ENCODE measurements at places on chromosomes 7 and 10.

- DNase-seq: no peak
Observed at GRCh38 chr10:90484518-90484917, 373.3 kb downstream of the HTR7 start.

GRCh38 chr7:81487516-81487915 is 282.3 kb downstream of the HGF start:
- no peak for DNase-seq

- no peak for DNase-seq
Observed at GRCh38 chr10:22681301-22681700, 33.1 kb downstream of the PIP4K2A start.

- DNase-seq: no peak
Observed at GRCh38 chr7:135833642-135834041, 85.0 kb upstream of the FAM180A start.

DNA sequence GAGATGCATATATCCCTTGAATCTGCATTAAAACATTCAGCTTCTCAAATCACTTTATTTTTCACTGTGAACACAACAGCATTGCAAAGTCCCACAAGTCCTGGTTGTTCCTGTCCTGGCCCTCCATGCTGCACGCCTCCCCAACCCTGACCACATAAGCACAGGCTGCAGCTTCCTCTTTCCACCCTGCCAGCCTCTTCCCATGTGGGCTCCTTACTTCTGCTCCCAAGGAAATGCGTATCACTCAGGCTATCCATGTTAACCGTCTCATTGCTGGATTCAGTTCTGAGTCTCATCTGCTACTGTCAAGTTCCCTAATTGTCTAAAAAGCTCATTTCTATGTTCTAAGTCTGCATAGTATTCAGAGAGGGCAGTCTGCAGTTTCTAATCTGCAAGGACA is 89.7 kb upstream of the ZPBP start:
- no peak for DNase-seq

DNA sequence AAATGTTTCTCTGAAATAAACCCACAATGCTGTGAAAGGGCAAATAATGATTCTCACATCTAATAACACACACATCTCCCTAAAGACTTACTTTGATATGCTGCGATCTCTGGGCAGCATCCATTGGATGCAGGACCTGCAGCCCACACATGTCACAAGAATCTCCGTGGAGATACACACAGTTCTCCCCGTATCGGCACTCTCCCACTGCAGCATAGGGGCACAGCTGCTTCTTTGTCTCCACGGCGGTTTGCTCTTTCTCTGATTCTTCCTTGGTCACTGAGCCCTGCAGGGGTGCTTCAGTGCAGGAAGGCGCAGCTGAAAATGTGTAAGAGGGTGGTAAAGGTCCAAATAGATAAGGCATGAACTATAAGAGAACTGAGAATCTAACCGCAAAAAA is 20.4 kb downstream of the MKRN1 start:
- no peak for DNase-seq

GRCh38 chr10:97210543-97210960 is 24.8 kb upstream of the SLIT1 start:
- peak; percentile 62 for DNase-seq

- DNase-seq: no peak
Observed at GRCh38 chr7:150829426-150829825, 22.9 kb upstream of the AOC1 start.

GRCh38 chr7:68205826-68206225 is 1209.2 kb downstream of the TYW1 start:
- no peak for DNase-seq

DNA sequence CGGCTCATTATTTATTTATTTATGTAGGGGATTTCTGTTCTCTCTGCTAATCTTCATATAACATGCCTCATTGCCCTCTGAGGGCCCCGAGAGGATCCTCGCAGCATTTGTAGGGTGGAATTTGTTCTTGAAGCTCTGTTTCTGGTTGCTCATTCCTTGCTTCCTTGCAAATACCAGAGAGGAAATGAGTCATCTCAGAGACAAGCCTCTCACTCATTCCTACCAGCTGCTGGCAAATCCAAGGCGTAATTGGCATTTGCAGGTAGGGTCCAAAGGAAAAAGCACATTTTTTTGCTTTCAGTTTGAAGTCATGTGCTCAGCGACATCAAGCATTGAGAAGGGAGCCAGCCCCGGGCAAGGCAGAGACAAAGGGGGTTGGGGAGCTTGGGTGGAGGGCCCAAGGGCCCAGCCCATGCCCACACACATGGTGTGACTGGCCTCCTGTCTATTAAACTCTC is 501.6 kb downstream of the GALNT17 start:
- no peak for DNase-seq

GRCh38 chr10:34966451-34966850 is 123.7 kb downstream of the CUL2 start:
- no peak for DNase-seq

GRCh38 chr10:71379118-71379766 is 17.5 kb upstream of the CDH23 start:
- DNase-seq: no peak

DNA sequence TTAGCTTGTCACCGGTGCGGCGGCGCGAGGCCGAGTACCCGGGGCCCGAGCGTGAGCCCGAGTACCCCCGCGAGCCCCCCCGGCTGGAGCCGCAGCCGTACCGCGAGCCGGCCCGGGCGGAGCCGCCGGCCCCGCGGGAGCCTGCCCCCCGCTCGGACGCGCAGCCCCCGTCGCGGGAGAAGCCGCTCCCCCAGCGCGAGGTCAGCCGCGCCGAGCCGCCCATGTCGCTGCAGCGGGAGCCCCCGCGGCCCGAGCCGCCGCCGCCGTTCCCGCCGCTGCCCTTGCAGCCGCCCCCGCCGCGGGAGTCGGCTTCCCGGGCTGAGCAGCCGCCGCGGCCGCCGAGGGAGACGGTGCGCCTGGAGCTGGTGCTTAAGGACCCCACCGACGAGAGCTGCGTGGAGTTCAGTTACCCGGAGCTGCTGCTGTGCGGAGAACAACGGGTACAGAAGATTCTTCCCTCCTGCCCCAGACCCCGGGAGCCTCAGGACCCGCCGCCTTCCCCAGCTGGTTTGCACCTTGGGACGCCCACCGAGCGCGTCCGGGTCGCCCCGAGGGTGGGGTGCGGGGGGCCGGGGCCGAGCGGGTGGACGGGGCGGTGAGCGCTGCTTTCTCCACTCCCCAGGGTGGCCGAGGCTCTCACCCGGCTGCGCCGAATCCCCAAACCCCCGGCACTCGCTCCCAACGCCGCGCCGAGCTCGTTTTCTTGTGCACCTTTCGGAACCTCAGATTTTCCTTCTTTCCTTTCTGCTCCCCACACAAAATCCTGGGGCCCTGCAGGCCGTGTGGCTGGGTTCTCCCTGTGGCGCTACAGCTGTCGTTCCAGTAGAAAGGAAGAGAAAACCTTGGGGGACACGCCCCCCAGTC is 708 bp downstream of the UBN2 start:
- peak; percentile 27 for DNase-seq

DNA sequence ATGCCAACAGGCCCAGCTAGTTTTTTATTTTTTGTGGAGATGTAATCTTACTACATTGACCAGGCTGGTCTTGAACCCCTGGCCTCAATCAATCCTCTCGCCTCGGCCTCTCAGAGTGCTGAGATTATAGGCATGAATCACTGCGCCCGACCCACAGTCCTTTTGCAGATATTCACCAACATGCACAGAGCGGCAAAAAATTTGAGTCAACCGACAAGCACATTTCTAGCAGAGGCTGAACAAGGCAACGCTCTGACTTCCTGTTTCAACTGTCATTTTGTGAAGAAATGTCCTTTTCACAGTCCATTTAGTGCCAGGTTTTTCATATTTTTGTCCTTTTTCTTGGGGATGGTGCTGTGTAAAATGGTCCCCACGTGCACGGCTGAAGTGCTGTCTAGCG is 71.1 kb upstream of the KAT6B start:
- no peak for DNase-seq

- DNase-seq: no peak
Observed at GRCh38 chr10:26269754-26270153, 53.2 kb downstream of the GAD2 start.

GRCh38 chr7:90877201-90877600 is 281.1 kb downstream of the CDK14 start:
- no peak for DNase-seq

- no peak for DNase-seq
Observed at GRCh38 chr10:77034240-77034639, 603.4 kb downstream of the KCNMA1 start.

GRCh38 chr7:1397491-1398327 is 61.6 kb downstream of the MICALL2 start:
- DNase-seq: no peak

DNA sequence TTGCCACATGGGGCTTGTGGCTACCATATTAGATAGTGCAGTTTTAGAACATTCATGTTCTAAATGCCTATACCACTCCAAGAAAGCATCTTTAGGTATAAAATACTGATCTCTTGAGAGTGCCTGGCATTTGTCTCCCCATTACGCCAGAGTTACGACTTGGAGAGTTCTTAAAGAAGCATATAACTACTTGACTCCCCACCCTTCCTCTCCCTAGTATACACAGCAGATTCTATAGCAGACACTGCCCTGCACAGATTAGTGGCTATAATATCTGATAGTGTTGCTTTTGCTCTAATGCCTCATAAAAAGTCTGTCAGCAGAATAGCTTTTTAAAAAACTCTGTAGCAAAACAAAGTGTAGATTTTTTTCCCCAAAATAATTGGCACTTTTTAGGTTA is 90.8 kb downstream of the ZMYND11 start:
- no peak for DNase-seq

- no peak for DNase-seq
Observed at GRCh38 chr10:46309511-46310142, 22.8 kb downstream of the ANTXRL start.

DNA sequence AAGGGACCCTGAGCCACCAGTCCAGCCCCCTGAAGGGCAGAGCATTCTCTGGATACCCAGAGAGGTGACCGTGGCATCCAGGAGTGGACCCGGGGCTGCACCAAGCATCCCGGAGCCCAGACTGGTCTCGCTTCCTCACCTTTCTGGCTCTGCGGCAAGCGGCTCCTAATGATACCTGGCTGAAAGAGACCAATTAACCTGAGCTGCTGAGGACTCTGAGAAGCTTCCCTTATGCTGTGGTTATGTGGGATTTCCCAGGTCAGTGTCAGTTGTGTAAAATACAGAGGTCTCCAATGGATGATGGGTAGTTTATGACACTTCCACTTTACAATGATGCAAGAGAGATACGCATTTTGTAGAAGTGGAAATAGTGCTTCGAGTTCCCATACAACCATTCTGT is 51.5 kb downstream of the PFKFB3 start:
- DNase-seq: no peak

- DNase-seq: no peak
Observed at GRCh38 chr7:101848208-101848951, 31.0 kb downstream of the CUX1 start.

DNA sequence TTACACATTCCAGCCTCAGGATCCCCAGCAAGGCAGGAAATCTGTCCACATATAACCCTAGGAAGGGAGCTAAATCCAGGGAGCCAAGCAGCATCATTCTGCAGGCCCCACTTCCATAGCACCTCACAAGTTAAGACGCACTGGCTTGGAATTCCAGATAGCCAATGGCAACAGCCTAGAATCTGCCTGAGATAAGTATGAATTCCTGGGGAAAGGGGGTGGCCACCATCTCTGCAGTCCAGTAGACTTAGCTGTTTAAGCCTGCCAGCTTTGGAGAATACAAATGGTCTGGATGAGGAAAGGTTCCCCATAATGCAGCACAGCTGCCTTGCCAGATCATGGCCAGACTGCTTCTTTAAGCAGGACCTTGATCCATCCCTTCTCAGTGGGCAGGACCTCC is 179.4 kb upstream of the PRSS1 start:
- DNase-seq: no peak

DNA sequence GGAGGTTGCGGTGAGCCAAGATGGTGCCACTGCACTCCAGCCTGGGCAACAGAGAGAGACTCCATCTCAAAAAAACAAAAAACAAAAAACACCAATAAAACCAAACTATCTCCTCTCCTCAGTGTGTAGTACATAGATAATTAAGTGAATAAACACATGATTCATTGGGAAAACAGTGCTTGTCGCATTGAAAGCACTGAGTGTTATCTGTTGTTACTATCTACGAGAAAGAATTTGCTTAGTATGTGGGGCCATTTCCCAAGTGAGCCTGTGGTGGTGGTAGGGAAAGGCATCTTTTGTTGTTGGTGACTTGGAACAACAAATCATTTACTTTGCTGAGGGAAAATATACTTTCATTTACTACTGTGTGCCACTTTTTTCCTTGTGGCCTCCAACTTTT is 42.6 kb downstream of the RSBN1L start:
- DNase-seq: no peak

GRCh38 chr7:17456541-17456940 is 158.1 kb downstream of the AHR start:
- DNase-seq: no peak

DNA sequence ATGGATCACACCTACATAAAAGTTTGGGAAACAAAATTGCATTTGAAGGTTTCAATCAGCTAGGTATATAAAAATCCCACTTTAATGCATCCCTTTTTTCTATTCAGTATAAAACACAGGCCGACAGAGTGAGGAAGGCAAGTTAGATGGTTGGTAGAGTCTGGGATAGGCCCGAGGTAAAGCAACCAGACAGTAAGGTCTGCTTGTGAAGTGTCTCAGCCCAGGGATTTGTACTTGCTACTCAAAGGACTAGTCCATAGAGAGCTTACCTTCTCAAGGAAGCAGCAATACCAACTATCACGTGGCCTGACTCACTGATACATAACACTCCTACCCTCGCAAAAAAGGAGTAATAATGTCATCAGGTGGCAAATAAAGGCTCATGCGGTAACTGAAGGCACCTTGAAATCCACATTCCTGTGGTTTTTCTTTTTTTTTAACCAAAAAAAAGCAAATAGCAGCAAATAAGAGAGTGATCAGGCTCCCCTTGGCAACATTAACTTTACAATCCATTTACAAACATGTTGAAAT is 56.2 kb upstream of the ATP6V0A4 start:
- no peak for DNase-seq

DNA sequence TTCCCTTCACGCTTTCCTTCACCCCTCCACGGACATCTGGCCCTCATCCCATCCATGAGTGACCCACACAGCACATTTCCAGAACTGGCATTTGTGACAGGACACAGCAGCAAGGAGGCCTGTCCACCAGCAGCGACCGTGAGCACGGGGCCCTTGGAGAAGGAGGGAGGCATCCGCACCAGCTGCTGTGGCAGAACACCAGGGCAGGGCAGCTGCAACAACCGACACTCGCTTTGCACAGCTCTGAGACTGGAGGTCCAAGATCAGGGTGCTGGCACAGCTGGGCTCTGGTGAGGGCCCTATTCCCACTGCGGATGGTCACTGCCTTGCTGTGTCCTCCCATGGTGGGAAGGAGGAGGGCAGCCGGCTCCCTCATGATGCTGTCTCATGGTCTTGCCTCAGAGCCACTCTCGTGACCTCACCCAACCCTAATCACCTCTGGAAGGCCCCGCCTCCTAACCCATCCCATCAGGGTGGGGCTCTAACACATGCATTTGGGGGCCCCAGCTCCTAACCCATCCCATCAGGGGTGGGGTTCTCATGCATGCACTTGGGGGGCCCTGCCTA is 36.7 kb downstream of the PTPRN2 start:
- no peak for DNase-seq

DNA sequence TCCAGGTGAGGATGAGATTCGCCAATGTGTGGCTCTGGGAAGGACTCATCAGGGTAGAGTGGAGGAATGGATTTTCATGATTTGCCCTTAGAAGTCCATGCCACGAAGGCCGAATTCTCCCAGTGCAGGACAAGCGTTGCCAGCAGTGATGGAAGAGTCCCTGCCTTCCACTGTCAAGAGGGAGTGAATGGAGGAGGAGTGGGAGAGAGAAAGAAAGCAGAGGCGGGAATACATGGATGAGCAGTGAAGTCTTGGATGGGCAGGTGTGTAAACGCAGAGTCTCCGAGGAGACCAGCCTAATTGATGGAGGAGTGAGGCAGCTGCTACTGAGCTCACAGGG is 419.2 kb downstream of the GLRX3 start:
- DNase-seq: no peak

GRCh38 chr10:88299787-88300186 is 283.3 kb downstream of the RNLS start:
- no peak for DNase-seq
